Posterior cingulate gyrus (tissue), 11 donors: ENCODE measurements at places on chromosomes 3 and 15.

GRCh38 chr15:41530363-41530956 lies 13.6 kb downstream of the RPAP1 start:
- no peak for DNase-seq

DNA sequence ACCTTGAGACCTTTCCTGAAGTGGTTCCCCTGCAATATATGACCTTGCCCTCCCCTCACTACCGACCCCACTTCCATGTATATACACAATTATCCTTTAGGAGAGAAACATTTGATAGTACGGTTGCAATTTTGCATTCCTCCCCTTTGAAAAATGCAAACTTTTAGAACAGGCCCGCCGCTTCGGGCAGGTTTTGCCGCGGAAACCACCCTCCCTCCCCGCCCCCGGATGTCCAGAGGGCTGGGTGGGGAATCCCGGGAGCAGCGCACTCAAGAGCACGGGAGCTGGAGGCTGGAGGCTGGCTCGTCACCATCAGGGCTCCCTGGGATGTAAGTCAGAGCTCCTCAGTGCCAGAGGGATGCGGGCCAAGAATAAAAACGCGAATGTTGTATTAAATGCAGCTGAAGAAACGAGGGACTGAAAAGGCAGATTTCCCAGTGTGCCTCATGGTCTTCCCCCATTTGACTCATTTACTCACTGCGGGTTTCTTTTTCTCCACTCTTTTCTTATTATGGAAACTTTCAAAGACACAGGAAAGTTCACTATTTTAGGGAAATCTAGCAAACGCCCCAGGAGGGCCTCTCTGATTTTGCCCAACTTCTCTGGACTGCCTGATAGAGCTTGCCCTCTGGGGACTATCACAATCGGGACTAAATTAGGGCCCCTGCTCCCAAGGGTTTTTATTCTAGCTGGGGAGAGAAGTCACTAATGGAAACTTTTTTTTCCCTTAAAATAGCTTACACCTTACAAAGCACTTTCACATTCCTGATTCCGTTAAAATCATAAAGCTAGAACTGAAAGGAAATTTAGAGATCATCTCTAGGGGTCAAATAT lies 2.9 kb upstream of the USP3 start:
- peak; percentile 18 for DNase-seq

DNA sequence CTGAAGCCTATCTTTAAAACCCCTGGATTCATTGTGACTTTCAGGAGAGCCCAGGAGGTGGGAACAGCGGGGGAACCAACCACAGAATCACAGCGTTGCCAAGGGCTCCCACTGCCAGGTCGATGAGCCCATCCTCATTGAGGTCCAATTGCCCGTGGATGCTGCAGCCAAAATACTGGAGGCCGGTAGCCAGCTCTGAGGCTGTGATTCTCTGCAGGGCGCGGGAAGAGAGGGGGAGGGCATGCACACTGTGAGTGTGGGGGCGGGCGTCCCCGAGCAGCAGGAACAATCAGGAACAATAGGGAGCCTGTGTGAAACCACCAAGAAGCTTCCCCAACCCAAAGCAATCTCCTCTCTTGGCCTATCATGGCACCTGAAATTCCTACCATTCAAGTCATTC lies 53.4 kb downstream of the FEM1B start:
- peak; percentile 51 for DNase-seq

DNA sequence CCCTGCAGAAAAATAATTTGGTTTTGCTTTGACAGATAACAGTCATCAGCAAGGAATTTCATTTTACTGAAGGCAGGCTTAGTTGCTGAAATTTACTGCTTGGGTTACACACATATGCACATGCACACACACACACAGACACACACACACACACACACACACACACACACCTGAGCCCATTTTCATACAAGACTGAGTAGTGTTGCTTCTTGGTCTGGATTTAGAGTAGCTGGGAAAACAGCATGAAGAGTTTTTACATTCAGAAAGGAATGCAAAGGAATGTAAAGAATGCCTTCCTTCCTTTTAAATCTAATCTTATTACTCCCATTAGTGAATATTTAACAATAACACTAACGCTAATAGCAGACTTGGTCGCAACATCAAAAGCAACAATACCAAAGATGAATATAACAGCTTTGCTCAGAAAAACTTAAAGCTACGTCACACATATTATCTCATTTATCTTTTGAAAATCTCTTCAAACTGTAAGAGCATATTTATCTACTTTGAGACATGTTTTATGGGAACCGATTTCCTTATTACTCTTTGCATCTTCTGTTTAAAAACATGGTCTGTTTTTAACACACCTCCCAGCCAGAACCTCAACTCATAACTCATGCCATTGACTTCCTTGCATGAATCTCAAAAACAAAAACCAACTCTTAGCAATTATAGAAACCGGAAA lies 32.5 kb downstream of the RFTN1 start:
- no peak for DNase-seq

DNA sequence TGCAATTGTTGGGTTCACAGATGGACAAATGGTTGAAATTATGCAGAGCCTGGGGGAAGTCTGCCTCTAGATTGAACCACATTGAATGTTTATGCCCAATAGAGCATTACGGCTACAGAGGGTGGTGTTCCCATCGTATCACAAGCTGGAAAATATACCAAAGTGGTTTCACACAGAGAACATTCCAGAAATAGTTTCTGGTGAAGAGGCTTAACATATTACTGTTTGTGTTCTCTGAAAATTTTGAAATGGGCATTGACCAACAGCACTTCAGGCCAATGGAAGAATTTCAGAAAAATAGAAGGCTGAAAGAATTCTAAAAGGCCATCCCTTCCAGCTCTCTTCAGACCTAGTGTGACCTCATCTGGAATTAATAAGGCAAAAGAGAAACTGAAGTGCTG lies 203.9 kb downstream of the NEK10 start:
- DNase-seq = no peak

DNA sequence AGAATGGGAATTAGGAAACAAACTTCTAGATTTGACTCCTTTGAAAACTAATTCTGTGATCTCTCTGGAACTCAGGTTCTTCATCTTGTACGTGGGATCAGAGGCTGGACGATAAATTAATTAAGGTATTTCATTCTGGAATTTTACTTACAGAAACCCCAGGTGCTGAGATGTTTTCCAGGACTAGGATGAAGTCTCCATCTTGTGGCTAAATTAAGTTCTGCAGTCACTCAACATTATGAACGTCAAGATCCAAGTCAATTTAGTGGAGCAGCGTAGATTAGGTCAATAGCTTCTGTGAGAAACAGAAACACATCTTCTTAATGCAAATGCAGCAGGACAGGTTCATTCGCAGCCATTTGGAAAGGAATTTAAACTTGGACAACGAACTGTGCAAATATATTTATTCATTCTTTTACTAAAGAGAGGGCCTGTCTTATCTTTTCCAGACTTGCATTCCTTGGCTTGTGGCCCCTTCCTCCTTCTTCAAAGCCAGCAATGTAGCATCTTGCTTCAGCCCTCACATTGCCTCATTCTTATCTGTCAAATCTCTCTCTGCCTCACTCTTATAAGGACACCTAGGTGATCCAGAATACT lies 26.7 kb upstream of the TMC3 start:
- no peak for DNase-seq

- no peak for DNase-seq
These were observed 123.6 kb upstream of the CD96 start for GRCh38 chr3:111418391-111418790.

DNA sequence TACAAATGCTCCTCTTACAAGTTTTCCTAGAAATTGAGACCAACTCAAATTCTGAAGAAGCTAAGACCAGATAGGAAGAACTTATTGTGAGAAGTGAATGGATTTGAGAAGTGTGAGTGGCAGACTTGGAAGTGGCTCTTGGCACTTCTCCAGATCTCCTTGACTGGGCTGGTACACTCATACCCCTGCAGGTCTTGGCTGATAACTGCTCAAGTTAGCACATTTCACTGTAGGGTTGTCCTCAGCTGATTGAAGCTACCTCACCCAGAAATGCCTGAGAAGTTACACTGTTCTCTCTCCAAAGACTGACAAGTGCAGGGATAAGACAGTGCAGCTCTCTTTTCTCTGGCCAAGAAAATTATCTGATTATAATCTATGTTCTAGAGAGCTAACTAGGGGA lies 16.5 kb upstream of the CLDN1 start:
- DNase-seq = no peak

DNA sequence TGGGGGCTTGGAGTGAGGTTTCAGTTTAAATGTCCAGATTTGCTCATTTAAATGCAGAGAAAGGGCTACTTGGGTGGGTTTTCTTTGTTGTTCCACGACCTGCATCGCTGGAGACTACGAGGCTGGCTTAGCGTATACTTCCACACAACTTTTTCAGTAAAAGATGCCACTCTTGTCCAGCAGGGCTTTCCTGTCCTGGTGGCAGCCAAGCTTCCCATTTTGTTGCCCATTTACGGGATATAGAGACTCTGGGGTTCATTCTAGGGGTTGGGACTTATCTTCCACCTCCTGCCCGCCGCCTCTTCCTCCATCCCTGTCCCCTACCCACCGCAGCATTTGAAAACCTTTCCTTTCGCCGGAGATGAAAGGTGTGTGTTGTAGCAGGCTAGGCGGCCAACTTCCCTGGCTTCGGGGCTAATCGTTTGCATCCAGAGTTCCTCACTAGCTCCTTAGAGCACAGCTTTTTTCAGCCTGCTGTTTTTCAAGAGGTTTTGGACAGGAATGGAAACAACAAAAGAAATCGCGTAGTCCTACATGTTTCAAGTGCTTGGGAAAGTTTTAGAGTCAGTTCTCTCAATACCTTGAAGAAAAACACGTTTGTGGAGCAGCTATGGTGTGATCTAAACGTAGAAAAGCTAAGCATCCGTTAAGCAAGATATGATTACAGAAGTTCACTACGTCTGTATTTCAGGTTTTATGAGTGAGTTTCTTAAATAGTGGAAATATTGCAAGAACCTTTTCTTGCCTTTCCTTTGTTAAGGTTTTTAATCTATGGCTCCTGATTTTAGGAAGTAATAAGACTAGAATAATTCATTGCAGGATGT lies 843 bp downstream of the CHRNA5 start:
- DNase-seq = no peak

- no peak for DNase-seq
These were observed 104.9 kb upstream of the FLNB start for GRCh38 chr3:57903124-57903890.

DNA sequence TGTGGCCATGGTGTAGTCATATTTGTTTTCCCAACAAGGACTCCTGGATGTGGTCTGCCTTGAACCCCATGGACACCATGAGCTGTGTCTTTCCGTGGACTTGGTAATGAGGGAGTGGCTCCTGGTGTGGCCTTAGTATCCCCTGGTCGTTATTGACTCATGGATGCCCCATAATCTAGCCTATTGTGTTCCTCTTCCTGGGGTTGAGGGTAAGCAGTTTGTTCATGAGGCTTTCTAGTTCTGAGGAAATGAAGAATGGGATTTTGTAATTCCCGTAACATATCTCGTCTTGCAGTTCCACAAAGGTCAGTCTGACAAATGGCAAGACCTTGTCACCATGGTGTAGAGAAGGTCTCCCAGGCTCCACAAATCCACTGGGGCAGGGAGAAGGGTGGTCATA lies 22.6 kb downstream of the RAB7A start:
- DNase-seq = no peak

DNA sequence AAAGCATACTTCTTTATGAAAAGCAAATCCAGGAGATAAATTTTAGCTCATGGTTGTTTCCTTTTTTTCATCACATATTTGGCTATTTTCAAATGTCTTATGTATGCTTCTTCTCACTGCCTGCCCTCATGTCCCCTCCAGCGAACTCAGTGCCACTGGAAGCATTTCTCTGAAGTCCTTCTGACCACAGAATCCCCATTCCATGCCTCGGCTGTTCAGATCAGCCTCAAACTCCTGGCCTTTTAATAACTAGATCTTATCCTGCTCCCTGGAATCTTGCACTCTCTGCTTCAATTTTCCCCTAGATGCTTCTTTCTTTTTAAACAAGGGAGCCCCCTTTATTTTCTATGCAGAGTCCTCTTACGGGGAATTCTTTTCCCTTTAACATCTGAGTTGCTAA lies 10.1 kb downstream of the ETV5 start:
- DNase-seq = no peak

DNA sequence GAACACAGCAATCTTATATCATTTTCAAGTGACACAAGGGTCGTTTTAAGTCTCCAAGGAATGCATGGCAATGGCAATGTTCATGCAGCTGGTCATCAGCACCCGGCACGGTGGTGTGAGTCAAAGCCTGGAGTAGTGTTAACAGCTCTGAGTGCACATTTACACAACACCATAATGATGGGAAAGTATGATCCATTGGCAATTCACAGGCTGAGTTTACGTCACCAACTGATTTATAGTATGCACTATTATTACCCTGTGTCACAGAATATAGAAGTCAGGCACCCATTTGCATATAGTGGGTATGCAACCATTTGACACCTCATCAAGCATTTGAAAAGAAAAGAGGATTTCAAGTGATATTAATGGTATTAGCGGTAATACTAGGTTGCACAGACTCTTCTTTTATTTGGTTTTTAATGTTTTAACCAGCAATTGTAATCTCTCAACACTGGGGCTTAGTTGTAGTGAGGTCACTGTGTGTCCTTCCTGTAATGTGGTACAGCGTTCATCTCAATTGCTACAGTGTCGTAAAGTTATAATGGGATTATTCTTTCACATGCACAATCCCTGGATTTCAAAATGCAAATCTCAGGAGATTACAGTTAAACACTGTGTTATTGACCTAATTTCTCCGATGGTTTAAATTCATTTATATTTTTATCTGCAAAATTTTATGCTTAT lies 113.8 kb downstream of the C3orf38 start:
- no peak for DNase-seq

DNA sequence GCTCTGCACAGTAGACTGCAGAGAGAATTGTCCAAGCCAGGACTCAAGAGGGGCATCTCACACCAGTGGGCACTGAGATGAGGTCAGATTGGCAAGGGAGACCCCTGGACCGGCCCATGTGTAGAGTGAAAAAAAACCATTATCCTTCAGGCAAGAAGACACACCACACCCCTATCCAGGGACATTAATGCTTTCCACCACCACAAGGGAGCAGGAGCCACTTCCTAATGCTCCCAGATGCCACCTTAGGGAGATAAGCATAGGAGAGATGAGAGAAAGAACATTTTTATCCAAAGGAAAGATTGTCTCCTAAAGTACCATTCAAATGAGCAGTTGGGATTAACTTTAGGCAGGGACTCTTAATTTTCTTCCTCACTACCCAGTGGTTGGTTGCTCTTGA lies 109.6 kb upstream of the PTX3 start:
- DNase-seq = no peak

- no peak for DNase-seq
These were observed at the start of gene GRIP2 for GRCh38 chr3:14539742-14540491. GRIP2 (minus strand) TSS chr3:14540342; CDS start chr3:14540308, 34 bp downstream.

DNA sequence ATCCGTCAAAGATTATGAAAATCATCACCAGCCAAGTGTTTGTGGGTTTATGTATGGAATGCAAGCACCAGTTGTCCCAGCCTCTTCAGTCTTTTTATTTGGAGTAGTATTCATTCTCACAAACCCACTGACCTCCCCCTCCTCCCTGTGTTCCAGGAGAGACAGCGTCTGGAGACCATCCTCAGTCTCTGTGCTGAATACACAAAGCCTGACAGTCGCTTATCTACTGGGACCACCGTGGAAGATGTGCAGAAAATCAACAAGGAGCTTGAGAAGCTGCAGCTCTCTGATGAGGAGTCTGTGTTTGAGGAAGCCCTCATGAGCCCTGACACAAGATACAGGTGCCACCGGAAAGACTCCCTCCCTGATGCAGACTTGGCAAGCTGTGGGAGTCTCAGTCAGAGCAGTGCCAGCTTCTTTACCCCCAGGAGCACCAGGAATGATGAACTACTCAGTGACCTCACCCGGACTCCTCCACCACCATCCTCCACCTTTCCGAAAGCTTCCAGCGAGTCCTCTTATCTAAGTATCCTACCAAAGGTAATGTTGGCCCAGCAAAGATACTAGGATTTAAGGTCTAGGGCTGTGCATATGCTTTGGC lies 54.2 kb downstream of the PHLDB2 start:
- DNase-seq = no peak
